ENCODE measurements at places on chromosomes 1 and 21.

DNA sequence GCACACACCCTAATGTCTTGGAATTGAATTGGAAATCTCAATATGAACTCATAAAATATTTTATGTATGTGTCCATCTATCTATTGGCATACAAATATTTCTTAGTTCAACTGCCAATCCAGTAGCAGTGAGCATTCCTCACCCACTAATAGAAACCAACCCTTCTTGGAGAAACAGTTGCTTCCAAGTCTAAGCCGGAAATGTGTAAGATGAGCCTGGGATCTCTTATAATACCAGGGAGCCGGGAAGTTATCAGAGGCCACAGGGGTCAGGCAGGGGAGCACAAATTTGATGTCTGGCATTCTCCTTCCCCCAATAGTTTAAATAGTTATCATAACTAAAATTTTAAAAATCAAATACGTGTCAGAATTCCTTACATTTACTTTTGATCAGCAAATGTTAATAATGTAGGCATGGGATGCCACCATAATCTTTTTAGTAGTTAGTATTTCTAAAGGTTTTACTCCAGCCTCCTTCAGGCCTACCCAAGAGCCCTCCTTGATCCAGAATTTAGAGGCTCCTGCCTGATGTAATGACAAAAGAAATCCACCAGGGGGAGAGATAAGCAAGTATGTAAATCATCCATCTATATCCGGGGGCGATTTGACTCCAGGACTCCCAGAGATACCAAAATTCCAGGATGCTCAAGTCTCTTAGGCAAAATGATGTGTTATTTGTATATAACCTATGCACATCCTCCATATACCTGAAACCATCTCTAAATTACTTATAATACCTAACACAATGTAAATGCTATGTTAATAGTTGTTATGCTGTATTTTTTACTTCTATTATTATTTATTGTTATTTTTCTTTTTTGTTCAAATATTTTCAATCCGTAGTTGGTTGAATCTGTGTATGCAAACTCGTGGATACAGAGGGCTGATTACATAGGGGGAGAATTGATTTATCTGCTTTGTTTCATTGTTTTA is 218.7 kb upstream of the COA6 start:
- DNase-seq = peak; percentile 57

DNA sequence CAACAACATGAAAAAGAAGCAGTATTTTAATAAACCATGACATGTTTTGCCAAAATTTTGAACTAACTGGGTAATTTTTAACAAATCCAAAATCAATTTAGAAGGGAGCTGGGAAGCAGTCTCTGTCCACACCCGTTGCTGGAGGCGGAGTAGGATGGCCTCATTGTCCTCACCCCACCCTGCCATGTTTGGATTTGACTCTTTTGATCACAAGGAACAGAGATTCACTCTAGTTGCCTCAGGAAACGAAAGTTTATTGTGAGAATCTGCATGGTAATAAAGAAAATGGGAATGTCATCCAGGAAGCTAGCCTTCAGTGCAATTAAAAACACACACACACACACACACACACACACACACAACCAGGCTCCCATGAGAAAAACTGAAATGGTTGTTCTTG is 145.4 kb downstream of the SLC30A10 start:
- DNase-seq = no peak

DNA sequence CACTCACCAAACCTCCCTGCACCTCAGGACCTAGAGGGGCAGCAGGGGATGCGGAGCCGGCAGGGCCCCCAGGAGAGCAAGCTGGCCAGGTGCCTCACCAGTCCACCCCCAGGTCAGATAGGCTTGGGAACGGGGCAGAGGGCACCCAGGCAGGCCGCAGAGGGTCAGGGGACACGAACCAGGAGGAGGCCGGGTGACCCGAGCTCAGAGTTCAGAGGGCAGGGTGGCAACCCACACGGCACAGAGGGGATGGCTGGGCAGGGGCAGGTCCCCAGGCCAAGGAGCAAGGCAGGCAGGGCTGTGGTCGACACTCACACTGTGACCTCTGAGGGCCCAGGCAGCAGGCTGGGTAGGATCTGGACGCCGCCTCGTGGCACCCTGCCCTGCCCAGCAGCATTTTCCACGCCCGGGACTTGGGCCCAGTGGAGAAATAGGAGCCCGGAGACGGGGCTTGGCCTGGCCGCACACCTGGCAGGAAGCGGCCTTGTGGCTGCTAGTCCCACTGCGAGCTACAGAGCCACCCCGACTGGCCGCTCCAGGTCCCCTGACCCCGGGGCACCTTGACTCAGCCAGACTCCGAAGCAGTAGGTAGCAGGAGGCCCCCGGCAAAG is 5.3 kb downstream of the DVL1 start:
- DNase-seq = no peak

GRCh38 chr1:168835176-168835575 is 106.2 kb upstream of the DPT start:
- no peak for DNase-seq

- peak; percentile 78 for DNase-seq
These were observed 67.5 kb upstream of the PRDX6 start for GRCh38 chr1:173409613-173410012.

GRCh38 chr1:234972411-234973191 is 156.0 kb downstream of the TOMM20 start:
- DNase-seq = no peak

DNA sequence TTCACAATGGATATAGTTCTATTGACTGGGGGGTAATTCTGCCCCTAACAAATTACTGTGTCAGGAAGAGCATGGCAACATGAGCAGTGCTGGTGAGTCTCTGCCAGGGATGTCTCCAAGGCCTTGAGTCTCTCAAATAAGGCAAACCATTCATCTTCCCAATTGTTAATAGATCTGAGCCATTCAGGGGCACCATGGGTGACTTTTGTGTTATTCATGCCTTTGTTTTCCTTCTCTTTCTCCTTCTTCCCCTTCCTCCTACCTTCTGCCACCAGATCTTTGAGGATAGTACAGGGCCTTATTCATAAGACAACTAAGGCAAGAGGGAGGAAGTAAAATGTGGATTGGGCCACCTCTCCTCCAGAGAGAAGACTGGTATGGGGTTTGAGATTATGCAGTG is at the start of gene RGSL1:
Gene RGSL1 (plus strand): TSS at position 60 of the 400 bp plus-strand sequence. CDS start 20 bp downstream, at position 80.
- DNase-seq = no peak

- DNase-seq = peak; percentile 47
These were observed 9.5 kb downstream of the COLGALT2 start for GRCh38 chr1:184027826-184028695.

GRCh38 chr1:155186067-155186793 is 12.6 kb downstream of the TRIM46 start:
- no peak for DNase-seq

GRCh38 chr1:87333692-87334347 is 5.1 kb downstream of the LMO4 start:
- no peak for DNase-seq

GRCh38 chr1:41675401-41675800 is 190.9 kb upstream of the EDN2 start:
- no peak for DNase-seq

DNA sequence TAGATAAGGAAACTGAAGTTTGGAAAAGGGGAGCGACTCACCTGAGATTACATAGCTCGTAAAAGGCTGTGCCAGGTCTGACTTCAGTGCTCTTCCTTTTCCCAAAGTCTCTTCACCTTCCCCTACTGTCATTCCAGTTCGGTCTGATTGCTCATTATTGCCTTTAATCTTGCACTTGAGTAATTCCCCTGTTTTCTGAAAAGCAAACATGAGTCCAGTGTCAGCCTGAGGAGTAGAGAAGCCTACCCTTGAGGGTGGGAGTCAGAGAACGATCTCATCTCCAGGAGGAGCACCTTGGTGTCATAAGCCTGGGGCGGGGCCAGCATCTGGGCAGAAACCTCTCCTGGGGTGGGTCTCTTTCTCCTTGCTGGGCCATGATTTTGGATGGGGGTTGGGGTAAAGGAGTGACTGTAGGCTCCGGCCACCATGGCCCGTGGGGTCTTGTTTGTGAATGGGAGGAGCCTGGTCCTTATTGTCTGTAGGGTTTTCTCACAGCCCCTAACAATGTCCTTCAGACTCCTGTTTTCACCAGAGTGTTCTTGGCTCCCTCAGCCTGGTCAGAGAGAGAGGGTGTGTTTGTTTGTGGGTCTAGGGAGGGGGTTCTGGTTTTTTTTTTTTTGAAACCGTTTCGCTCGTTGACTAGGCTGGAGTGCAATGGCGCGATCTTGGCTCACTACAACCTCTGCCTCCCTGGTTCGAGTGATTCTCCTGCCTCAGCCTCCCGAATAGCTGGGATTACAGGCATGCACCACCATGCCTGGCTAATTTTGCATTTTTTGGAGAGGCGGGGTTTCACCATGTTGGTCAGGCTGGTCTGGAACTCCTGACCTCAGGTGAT is 6.0 kb downstream of the VANGL2 start:
- no peak for DNase-seq
